ENCODE measurements at places on chromosomes 16 and 17. TPM values are rescaled to one million over a fixed set of nuclear protein-coding genes. Genes with fewer than 3 reads are reported as not detected.
A peak's percentile ranks its signal among the peaks of the same experiment; 100 is the strongest.

CNGB1 gene
- total RNA-seq, result not detected

SGSH gene
- 95.7 TPM for total RNA-seq

DHX58 gene
- 38.6 TPM for total RNA-seq

TP53 gene
- 65.0 TPM for total RNA-seq

SLC16A6 gene
- total RNA-seq, result 0.85 TPM

UNC45B gene
- not detected for total RNA-seq

FLYWCH1 gene
- total RNA-seq, result 55.6 TPM

CFAP52 gene
- 1.7 TPM for total RNA-seq

HOXB9 gene
- 0.68 TPM for total RNA-seq

TLCD3B gene
- total RNA-seq, result 17.2 TPM

DNA sequence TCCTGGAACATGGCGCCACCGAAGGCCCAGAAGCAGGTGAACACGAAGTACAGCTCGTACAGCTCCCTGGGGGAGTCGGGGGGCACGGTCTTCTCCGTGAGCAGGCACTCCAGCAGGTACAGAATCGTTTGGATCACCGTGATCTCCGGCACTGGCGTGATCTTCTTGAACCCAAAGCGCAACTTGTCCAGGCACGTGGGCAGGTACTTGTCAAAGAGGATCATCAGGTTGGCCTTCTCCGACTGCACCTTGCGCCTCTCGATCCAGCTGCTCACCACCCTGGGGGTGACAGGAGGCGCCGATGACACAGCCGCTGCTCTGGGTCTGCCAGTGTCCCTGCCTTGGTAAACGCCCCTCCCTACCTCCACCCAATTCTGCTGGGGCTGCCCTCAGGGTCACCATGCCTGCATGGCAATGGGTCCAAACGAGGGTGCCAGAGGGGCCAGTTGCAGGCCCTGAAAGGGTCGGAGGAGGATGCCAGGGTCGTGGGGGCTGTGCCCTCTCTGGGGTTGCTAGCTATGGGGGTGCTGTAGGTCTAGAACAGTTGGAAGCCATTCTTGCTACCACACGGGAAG, 90.9 kb downstream of the DNAH17 start:
- DNase-seq, result no peak

DNA sequence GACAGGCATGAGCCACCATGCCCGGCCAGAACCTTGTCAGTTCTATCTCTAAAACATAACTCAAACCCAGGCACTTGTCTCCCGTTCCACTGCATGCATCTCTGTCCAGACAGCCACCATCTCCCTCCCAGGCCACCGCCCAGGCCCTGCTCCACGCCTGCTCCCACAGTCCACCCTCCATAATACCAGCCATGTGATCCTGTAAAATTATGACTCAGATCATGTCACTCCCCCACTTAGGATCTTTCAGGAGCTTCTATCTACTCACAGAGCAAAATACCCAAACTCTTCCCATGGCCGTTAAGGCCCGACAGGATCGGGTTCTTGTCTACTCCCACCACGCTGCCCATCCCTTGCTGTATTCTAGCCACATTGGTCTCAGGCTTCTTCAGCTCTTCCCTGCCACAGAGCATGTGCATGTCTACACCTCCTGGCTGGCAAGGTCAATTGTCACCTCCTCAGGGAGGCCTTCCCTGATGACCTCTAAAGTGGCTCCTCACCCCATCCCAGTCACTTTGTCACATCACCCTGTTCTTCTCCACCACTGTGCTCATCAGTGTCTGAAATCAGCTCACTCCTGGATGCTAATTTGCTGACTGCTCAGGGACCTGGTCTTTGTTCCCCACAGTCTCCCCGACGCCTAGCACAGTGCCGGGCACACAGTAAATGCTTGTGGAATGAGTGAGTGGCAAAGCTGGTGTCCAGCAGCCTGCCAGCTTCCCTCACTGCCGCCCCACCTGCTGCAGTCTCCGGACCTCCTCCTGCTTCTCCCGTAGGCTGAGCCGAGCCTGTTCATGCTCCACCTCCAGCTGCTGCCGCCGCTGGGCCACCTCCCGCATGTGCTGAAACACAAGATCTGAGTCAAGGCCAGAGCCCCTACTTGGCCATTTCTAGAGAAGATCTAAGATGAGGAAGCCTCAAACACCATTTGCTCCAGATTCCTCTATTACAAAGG, 6.7 kb downstream of the TSPOAP1 start:
- no peak for DNase-seq

GRCh38 chr17:66941773-66942450, 22.6 kb upstream of the CACNG4 start:
- no peak for DNase-seq

DNA sequence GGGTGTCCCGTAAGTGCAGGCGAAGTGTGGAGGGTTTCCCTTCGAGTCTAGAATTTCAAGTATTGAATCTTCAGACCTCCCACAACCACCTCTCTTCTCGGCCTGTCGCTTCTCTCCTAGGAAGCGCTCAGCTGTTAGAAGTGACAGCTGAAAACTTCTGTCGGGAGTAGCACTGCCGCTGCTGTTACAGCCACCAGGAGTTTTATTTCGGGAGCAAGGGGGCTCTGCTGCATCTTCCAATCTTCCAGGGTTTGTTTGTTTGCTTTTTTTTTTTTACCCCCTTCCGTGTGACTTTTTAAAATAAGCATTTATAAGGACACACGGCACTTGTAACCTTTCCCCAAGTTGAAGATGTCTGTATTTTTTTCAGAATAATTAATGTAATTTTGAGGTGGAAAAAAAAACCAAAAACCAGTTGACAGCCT, 767 bp downstream of the RPS6KB1 start:
- DNase-seq, result no peak

- DNase-seq, result no peak
Measured at GRCh38 chr17:32120141-32120540, 22.2 kb upstream of the RHOT1 start.

GRCh38 chr17:67582673-67583081, 135.1 kb upstream of the NOL11 start:
- DNase-seq, result peak; percentile 91

DNA sequence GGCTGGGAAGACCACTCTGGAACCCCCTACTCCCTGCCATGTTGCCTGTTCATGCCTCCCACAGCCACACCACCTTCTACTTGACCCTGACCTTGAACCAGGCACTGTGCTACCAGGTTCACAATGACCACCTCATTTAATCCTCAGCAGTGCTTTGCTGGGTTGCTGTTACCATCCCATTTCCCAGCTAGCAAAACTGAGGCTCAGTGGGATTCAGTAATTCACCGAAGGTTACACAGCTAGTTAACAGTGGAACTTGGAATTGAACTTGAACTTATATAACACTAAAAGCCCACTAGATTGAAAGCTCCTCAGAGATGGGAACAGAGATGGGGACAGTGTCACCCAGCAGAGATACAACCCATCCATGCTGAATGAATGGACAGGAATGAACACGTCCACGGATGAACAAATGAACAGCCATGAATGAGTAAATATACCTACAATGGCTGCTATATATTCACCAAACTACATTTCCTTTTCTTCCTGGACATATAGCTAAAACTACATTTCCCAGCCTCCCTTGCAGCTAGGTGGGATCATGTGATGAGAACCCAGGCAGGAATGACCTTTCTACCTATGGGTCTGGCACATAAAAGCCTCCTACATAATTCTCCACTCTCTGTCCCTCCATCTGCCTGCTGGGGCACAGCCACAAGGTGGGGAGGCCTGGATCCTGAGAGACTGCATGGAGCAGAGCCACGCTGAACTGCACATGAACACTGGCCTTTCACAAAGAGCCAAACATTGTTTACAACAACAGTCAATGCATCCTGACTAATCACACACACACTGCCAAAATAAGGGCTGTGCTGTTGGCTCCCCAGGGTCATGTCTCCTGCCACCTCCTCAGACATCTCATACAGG, 94.8 kb downstream of the RMI2 start:
- no peak for DNase-seq

GRCh38 chr17:14712611-14713021, 411.7 kb downstream of the HS3ST3B1 start:
- DNase-seq, result no peak

DNA sequence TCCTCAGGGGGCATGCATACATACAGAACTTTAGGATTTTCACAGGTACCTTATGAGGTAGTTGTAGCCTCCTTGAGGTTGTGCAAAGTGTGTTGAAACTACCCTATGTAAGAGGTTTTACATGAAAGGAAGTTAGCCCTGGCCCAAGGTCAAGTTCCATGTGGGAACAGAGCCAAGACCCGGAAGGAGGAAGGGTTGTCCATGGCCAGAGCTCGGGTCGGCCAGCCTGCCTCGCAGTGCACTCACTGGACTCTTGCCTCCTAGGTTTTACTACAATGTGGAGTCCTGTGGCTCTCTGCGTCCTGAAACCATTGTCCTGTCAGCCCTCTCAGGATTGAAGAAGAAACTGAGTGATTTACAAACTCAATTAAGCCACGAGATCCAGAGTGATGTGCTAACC, 8.2 kb downstream of the POLR2C start:
- DNase-seq, result no peak

DNA sequence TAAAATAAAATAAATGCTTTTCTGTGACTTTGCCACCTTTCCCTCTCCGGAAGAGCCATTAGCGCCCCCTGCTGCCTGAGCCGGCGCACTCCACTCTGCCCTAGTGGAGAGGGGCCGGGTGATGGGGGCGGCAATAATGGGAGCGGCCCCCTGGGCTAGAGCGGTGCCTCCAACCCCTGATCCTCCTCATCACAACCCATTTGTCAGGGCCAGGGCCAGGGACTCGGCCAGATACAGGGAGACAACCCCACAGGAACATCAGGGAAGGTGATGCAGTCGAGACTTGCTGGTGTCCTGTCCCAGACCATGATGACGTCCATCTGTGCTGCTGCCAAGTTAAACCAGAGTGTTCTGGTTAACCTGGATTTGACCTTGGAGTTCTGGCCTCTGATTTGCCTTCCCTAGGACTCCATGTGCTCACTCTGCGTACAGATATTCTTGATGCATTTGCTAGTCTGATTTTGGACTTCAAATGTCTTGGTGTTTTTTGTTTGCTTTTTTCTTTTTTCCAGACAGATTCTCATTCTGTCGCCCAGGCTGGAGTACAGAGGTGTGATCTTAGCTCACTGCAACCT, 46.1 kb upstream of the BPTF start:
- peak; percentile 29 for DNase-seq

GRCh38 chr16:30346286-30346685, 8.8 kb downstream of the CD2BP2 start:
- no peak for DNase-seq

GRCh38 chr16:24045641-24046040, 209.9 kb downstream of the PRKCB start:
- no peak for DNase-seq

DNA sequence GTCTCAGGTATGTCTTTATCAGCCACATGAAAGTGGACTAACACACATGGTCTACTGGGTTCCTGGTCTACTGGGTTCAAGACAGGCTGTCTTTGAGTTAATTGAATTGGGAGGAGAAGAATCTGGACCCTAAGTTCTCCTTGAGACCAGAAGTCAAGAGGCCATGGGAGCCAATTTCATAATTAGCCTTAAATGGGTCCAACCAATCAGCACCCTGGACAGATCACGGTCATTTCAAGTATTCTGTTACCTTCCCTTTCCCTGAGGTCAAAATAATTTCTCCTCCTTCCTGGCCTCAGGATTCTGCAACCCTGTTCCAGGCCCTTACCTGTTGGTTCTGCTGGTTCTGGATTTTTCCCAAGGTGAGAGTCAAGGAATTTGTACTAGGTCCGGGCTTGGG, 23.8 kb downstream of the OSBPL7 start:
- no peak for DNase-seq

DNA sequence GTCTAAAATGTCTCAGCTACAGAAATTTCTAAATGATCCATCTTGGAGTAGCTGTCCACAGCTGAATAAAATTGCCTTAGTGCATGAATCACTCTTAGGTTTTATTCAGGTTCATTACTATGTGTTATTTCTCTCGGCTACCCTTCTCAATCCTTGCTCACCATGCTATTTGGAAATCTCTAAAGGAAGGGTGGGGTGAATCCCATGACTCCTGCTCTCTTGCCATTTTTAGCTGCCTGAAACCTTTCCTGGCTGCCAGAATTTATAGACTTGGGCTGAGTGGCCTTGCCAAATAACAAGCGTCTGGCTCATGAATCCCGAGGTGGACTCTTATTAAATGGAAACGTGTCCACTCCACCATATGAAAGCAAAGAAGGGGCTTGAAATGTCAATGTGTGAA, 936.1 kb upstream of the SOX9 start:
- DNase-seq, result no peak

DNA sequence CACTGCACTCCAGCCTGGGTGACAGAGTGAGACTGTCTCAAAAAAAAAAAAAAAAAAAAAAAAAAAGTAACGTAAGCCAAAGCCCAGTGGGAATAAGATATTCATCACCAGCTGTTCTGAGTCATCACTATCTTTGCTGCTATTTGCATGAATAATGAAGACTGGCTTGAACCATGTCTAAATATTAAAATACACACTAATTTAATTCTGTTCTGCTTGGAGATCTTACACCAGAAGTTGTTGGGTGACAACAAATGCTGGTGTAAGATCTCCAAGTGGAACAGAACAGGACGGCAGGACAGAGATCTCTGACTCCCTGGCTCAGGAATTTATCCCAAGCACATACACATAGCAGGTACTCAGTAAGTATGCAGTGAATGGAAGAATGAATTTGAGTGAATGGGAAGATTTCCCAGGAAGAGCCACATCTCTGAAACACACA, 19.6 kb downstream of the DNAH17 start:
- DNase-seq, result no peak

DNA sequence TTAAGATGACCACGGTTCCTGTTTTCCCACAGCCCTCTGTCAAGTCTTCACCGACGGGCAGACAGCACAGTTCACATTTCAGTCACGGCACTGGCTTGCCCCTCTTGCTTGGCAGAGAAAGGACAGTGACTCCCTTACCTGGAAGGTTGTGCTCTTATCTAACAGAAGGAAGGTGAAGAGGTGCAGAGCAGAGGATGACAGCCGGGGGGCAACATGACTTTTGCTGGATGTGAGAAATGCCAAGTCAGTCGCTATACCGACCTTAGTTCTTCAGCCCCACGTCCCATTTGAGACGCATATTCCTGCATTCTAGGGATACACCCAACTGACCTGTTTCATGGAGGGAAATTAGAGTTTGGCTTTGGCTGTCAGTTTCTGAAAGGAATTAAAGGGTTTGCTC, 492.3 kb downstream of the NPIPA7 start:
- DNase-seq, result no peak

GRCh38 chr16:19879241-19879792, 5.3 kb downstream of the GPRC5B start:
- DNase-seq, result peak; percentile 68

- no peak for DNase-seq
Measured at GRCh38 chr17:77611791-77612502, 346.6 kb upstream of the TNRC6C start.

- no peak for DNase-seq
Measured at GRCh38 chr17:45287526-45288500, 25.9 kb upstream of the SPATA32 start.

DNA sequence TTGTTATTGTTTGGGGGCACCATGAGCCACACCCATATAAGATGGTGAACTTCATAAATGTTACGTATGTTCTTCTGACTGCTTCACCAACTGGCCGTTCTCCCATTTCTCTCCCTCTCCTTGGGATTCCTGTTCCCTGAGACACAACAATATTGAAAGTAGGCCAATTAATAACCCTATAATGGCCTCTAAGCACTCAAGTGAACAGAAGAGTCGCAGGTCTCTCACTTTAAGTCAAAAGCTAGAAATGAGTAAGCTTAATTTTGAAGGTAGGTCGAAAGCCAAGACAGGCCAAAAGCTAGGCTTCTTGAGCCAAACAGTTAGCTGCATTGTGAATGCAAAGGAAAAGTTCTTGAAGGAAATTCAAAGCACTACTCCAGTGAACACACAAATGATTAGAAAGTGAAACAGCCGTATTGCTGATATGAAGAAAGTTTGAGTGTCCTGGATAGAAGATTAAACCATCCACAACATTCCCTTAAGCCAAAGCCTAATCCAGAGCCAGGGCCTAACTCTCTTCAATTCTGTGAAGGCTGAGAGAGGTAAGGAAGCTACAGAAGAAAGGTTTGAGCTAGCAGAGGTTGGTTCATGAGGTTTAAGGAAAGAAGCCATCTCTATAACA, 25.8 kb downstream of the HLF start:
- no peak for DNase-seq
